ENCODE measurements at places on chromosomes 16 and 17. TPM values are rescaled to one million over a fixed set of nuclear protein-coding genes. Genes with fewer than 3 reads are reported as not detected.

GRCh38 chr16:51538707-51539498 is 387.8 kb upstream of the SALL1 start:
- H3K4me3 ChIP-seq = no peak overlapping the region
- no peak overlapping the region for H3K27ac ChIP-seq
- peaks cover 4% of the 10 kb centered on the region for H3K27me3 ChIP-seq
- no peaks in the 10 kb centered on the region for H3K36me3 ChIP-seq
- peaks cover 37% of the 10 kb centered on the region for H3K4me1 ChIP-seq
- peak; percentile 13 for DNase-seq

GRCh38 chr16:51988977-51989376 is 558.0 kb downstream of the TOX3 start:
- H3K27me3 ChIP-seq = peaks cover 1% of the 10 kb centered on the region
- no peak overlapping the region for H3K4me3 ChIP-seq
- H3K36me3 ChIP-seq = no peaks in the 10 kb centered on the region
- H3K4me1 ChIP-seq = no peaks in the 10 kb centered on the region
- no peak for DNase-seq

DNA sequence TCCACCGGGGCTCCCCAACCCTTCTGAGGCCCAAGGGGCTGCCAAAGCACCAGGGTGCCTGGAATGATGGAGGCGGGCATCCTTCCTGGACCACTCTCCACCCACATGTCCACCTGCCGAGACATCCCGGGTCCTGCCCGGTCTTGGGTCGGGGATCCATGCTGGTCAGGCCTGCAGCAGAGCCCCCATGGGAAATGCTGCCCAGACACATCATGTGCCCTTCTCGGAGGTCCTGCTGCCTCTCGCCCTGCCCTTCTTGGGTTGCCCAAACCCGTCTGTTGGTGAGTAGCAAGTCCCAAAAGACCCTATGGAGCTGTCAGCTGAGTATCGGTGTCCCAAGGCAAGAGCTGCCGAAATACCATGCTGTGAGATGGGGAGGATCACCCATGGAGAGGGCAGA is 14.8 kb upstream of the GAA start:
- no peaks in the 10 kb centered on the region for H3K4me1 ChIP-seq
- no peak overlapping the region for H3K27ac ChIP-seq
- DNase-seq = no peak
- H3K36me3 ChIP-seq = peaks cover 8% of the 10 kb centered on the region
- peaks cover 3% of the 10 kb centered on the region for H3K27me3 ChIP-seq

The SLC13A2 gene
- total RNA-seq = not detected

The TNK1 gene
- total RNA-seq = 1.7 TPM

Data from endothelial cell (in vitro differentiated cells).